ENCODE measurements at places on chromosomes 13 and 19.

DNA sequence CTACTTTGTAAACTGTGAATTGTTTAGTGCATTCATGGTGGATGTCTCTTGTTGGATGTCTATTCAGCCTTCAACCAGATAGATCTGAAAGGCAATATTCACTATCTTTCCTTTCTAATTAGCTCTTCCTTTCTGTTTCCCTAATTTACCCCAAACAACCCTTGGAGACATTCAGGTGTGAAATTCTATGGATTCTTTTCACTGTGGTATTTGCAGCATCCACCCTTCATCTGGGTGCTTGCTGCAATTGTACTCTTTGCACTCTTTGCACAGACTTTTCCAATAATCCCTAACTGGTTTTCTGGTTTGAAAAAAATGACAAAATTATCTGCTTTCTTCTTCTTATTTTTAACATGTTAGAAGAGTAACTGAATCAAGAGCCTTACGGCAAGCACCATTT, 56.5 kb downstream of the KL start:
- no peak for DNase-seq

GRCh38 chr13:103671547-103671946, 605.3 kb upstream of the SLC10A2 start:
- no peak for DNase-seq

- DNase-seq, result no peak
Observed at GRCh38 chr19:46921071-46921470, 60.3 kb downstream of the ARHGAP35 start.

- DNase-seq, result no peak
Observed at GRCh38 chr13:74027161-74027779, 106.9 kb downstream of the KLF12 start.

DNA sequence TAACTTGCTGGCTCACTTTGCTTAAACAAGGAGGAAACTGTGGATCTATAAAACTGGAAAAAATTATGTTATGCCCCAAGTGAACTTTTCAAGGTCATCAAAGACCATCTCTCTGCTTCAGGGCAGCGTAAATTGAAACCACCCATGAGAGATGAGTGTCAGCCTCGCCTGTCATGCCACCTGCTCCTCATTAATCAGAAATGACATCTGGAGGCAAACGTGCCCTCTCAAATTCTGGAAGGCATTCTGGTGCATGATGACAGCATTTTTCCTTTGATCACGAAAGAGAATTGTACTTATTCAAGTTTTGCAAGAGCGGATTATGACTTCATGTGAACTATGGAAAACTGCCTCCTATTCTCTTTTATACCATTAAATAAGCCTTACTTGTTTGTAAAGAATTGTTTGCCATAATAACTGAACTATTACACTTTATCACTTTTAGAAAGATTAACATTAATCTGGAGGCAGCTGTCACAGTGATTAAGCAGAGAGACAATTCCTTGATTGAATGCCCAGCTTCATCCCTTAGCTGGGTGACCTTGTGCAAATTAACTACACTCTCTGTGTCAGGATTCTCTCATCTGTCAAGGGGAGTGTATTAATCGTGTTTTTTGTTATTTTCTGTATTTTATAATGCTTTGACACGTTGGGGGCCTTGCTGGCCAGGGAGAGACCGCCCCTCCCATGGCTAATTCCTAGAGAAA, 17.0 kb upstream of the SACS start:
- DNase-seq, result no peak

DNA sequence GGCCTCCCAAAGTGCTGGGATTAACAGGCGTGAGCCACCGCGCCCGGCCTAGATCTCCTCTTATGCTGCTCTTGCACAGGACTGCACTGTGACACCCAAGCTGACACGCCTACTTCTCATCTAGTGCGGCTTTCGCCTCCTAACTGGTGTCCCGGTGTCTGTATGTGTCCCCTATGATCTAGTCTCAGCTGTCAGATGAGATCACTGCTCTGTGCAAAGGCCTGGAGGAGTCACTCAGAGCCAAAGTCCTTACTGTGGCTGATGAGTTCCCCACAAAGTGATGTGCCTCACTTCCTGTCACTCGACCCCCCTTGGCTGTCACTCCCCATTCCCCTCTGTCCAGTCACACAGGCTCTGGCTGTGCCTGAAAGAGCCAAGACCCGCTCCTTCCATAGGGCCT, 2.5 kb downstream of the ZNF556 start:
- no peak for DNase-seq

DNA sequence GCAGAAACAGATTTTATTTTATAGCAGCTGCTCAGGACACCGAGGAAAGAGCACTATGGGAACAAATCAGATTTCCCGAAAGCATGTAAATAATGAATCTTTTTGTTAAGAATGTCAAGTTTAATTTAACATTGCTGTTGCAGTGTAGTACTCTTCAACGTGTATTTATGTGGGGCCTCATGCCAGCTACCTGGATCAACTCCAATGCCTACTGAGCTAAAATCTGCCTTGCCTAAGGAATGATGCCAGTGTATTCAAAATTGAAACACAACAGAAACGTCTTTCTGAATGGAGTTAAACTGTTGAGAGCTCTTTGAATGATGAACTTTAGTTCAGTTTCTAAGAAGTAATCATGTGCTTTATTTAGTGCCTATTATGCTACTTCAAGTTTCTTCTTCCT, 1379.8 kb upstream of the ATXN8OS start:
- no peak for DNase-seq

GRCh38 chr13:100680131-100680530, 5.5 kb upstream of the TMTC4 start:
- no peak for DNase-seq

DNA sequence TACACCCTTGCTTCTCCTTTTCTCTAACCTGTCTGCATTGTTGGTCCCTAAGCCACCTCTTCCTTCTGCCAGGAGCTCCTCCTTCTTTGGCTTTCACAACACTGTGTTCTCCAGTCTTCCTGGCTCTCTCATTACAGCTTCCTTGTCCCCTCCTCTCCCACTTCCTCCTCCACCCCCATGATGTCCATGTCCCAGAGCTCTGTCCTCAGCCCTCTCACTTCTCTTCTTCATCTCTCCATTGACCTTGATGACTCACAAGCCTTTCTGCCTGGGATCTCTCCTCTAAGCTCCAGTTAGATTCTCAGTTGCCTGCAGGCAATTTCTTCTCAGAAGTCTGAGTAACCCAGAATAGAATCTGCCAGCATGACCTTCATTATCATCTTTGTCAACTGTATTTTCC, 100.3 kb upstream of the WASF3 start:
- no peak for DNase-seq

- DNase-seq, result no peak
Observed at GRCh38 chr13:25616674-25617073, 244.9 kb downstream of the ATP8A2 start.

DNA sequence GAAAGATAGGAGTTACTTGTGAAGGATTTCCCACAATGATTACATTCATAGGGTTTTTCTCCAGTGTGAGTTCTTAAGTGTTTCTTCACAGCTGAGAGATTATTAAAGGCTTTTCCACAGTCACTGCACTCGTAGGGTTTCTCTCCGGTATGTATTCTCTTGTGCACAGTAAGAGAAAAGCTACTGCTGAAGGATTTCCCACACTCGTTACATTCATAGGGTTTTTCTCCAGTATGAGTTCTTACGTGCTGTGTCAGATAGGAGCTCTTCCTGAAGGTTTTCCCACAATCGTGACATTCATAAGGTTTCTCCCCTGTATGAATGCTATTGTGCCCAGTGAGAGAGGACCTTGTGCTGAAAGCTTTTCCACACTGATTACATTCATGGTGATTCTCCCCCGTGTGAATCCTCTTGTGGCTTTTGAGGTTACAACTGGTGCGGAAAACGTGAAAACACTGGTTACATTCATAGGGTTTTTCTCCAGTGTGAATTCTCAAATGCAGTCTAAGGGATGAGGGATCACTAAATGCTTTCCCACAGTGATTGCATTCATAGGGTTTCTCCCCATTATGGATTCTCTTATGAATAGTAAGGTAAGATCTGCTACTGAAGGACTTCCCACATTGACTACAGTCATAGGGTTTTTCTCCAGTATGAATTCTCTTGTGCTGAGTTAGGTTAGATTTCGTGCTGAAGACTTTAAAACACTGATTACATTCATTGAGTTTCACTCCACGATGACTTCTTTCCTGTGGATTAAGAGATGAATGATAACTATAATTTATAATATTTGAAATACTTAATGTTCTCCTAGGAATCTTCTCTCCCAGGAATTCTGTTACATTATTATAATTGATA, 20.6 kb downstream of the ZNF558 start:
- no peak for DNase-seq

- no peak for DNase-seq
Observed at GRCh38 chr19:51803519-51803918, 8.6 kb downstream of the FPR3 start.

DNA sequence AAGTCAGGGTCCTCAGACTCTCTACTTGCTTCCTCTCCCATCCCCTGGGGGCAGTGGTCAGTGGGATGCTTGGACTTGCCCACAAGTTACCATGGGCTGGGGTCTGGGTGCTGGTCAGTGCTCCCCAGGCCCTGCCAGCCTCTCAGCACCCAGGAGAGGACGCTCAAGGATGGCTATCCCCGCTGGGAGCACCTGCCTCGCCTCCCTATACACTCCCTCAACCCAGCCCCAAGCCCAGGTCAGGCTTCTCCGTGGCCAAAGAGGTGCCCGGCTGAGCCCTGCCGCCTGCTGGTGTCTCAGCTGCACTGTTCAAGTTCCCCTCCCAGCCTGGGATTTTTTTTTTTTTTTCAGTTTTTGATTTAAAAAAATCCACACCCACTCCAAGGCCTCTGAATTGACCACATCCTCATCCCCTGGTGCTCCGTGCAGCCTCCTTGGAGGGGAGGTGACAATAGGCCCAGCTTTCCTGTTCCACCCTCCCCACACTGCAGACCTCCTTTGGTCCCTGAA, 10.8 kb downstream of the F2RL3 start:
- no peak for DNase-seq

GRCh38 chr19:1084024-1084868, 10.9 kb downstream of the POLR2E start:
- no peak for DNase-seq

DNA sequence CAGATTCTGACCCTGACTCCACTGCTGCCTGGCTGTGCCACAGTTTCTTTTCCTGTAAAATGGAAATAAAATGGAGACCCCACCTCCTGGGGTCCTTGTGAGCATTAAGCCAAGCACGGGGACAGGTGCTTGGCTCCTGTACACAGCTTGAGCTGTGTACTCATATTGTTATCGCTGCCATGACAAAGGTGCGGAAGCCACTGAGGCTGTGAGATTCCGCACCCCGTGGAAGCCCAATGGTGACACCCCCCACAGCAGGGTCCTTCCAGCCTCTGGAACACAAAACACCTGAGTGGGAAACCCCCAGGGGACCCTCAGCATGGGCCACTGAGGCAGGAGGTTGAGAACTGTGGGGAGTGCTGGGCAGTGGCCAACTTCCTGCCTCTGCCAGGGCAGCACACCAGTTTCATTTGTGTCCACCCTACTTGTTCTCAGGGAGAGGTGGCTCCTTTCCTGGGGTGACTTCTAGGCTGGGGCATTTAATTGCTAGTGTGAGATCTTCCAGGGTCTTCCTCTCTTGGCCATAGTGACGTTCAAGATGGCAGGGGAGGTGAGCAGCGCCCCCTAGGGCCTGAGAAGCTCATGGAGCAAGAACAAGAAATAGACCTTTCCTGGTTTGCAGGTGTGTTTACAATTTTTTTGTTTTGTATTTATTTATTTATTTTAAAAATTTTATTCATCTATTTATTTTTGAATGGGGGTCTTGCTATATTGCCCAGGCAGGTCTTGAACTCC, 5.4 kb upstream of the JSRP1 start:
- DNase-seq, result no peak

- DNase-seq, result no peak
Observed at GRCh38 chr13:37868691-37869505, 674 bp downstream of the TRPC4 start.

DNA sequence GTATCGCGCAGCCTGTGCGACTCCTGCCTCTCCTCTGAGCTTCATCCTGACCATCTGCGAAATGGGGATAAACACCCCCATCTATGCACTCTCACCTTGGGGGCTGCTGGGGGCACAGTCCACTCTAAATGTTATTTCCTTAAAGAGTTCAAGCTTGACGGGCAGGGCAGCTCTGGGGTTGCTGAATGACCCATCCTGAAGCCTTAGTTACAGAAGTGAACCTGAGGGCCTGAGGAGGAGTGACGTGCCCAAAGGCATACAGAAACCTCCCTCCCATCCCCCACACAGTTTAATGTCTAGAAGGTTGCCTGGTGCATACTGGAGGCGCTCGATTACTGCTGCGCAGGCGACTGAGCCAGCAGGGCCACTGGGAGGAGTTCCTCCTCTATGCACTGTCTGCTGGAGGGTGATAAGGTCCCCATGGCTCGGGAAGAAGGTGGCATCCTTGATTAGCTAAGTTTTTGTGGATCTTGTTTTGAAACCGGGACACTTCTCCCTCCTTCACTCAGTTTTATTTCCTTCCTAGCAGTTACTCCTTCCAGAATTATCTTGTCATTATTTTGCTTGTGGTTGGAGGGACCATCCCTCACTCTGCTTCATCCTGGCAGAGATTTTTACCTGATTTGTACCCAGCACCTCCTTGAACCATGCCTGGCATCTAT, 572 bp upstream of the FKBP8 start:
- DNase-seq, result peak; percentile 47

- DNase-seq, result no peak
Observed at GRCh38 chr19:15506074-15506571, 2.2 kb upstream of the CYP4F22 start.

All from occipital lobe (tissue), 3 donors.